Neural cell (in vitro differentiated cells): ENCODE measurements at places on chromosomes 11 and 22. TPM values are rescaled to one million over a fixed set of nuclear protein-coding genes. Genes with fewer than 3 reads are reported as not detected.

DTX4 gene
- 31.4 and 37.7 TPM in 2 replicates for polyA plus RNA-seq

KCTD14 gene
- 0.32 and 2.0 TPM in 2 replicates for polyA plus RNA-seq

SSTR3 gene
- polyA plus RNA-seq: not detected in 2 replicates

IGLL5 gene
- polyA plus RNA-seq: 0.19 TPM in 1 of 2 replicates, not detected in the other

SERPING1 gene
- 0.22 TPM in 1 of 2 replicates, not detected in the other for polyA plus RNA-seq

OR8D4 gene
- not detected in 2 replicates for polyA plus RNA-seq

TRPM5 gene
- polyA plus RNA-seq: not detected in 2 replicates

PMM1 gene
- 55.5 and 61.6 TPM in 2 replicates for polyA plus RNA-seq

GUCY1A2 gene
- polyA plus RNA-seq: 4.9 and 5.1 TPM in 2 replicates

TEX12 gene
- 0.36 and 0.51 TPM in 2 replicates for polyA plus RNA-seq

DNAL4 gene
- 94.4 and 95.0 TPM in 2 replicates for polyA plus RNA-seq

DGCR8 gene
- polyA plus RNA-seq: 48.9 and 52.3 TPM in 2 replicates
